ENCODE measurements at places on chromosomes 5 and 9.
A peak's percentile ranks its signal among the peaks of the same experiment; 100 is the strongest.

GRCh38 chr5:170614065-170614490 is 110.3 kb downstream of the KCNIP1 start:
- no peak for DNase-seq

GRCh38 chr5:72621576-72621975 is 114.4 kb upstream of the ZNF366 start:
- DNase-seq, result no peak

DNA sequence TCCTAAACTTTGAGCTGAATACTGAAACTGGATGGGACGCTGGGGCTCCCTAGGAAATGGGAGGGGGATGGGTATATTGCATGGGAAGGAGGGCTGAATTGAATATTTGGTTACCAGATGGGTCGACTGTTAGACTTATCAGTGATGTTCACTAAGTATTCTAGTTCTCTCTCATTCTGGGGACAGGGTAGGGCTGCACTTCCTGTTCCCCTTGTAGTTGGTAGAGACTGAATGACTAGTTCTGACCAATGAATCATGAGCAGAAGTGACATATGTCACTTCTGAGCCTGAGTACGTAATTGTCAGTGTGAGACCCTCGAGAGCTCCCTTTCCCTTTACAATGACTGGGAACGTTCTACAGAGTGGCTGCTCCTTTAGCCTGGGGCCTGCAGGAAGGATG is 55.5 kb upstream of the DMRT1 start:
- DNase-seq, result no peak

DNA sequence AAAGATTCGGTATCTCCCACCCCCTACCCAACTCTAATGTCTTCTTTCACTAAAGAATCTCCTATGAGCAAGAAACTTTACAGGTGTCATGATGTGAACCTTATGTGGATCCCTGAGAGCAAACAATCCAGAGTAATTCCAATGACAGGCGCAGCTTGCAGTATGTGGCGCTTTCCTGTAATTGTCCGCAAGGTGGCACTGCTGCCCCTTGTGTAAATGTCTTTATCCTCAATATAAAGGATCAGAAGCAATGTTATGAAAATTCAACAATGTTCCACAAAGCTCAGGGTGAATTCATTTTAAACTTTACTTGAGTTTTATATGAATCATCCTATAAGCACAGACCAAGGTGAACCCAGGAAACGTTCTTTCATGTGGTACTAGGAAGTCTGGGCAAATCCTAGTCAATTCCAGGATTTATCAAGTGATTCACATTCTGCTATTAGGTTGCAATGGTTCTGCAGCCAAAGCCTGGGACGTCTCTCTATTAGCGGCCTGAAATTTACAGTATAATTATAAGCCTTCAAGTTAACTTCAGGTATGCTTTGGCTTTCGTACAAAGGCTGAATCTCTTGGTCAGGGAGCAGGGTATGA is 113.7 kb downstream of the TRPM6 start:
- DNase-seq, result peak; percentile 79

DNA sequence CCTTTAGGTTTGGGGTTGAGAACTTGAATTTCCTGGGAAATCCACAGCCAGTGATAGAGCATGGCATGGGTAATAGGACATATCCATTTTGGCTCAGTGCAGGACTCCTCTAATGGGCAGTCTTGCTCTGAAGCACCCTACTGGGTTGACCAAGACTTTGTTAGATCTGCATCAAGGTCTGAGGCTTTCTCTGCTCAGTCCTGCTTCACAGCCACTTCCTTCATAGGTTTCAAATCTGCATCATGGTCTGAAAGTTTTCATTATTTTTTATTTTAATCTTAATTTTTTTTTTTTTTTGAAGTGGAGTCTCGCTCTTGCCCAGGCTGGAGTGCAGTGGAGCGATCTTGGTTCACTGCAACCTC is 36.5 kb downstream of the KIF2A start:
- no peak for DNase-seq

GRCh38 chr9:70043285-70043684 is 363 bp upstream of the MAMDC2 start:
- DNase-seq, result no peak

- DNase-seq, result no peak
Measured at GRCh38 chr5:57176350-57176857, 2.5 kb downstream of the GPBP1 start.

- no peak for DNase-seq
Measured at GRCh38 chr5:160089531-160089930, 29.7 kb downstream of the PWWP2A start.

- peak; percentile 57 for DNase-seq
Measured at GRCh38 chr9:130448035-130448624, 3.4 kb downstream of the ASS1 start.

- DNase-seq, result peak; percentile 88
Measured at GRCh38 chr9:129225815-129226214, 47.8 kb upstream of the IER5L start.
